Mesothelial cell of epicardium (in vitro differentiated cells): ENCODE measurements at places on chromosomes 4 and X. TPM values are rescaled to one million over a fixed set of nuclear protein-coding genes. Genes with fewer than 3 reads are reported as not detected.

GRCh38 chrX:13077168-13077567 lies 32.7 kb upstream of the FAM9C start:
- no peak overlapping the region for H3K4me3 ChIP-seq
- H3K36me3 ChIP-seq, result no peaks in the 10 kb centered on the region
- no peaks in the 10 kb centered on the region for H3K27me3 ChIP-seq

Gene GLRA3
- total RNA-seq, result 0.02 TPM in 1 of 3 replicates, not detected in the others

DNA sequence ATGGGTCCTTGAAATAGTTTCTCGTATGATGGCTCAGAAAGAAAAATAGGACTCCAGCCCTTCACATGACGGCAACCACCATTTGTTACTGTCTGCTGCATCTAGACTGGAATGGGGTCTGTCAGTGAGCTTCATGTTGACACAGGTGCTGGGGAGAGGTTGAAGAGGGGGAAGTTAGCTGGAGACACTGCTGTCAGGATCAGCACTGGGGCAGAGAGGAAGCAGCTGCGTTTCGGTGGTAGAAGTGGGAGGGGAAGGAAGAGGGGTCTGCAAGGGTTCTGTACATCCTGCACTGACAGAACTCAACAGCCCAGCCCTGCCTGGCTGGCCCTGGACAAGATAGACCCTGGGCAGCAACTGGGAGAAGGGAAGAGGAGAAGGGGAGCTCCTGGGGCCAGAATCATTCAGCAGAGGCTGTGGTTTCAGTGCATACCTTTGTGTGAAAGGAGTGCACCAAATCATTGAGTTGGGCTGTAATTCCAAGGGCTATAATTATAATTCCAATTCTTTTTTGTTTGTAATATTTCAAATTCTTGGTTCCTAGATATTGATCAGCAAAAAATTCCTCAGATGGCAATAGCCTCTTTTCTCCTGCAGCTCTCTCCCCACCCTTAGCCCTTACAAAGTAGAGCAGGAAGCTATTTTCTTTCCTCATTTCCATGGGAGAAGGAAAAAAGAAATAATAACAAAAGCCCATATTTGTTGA lies 119.4 kb upstream of the C1GALT1C1 start:
- H3K27ac ChIP-seq, result peak overlapping the region; percentile 75
- no peak overlapping the region for H3K4me3 ChIP-seq
- no peak for DNase-seq
- H3K36me3 ChIP-seq, result no peaks in the 10 kb centered on the region
- H3K27me3 ChIP-seq, result no peaks in the 10 kb centered on the region

- no peak overlapping the region for H3K4me3 ChIP-seq
- H3K36me3 ChIP-seq, result no peaks in the 10 kb centered on the region
- H3K27ac ChIP-seq, result no peak overlapping the region
- H3K27me3 ChIP-seq, result no peaks in the 10 kb centered on the region
- peaks cover 16% of the 10 kb centered on the region for H3K4me1 ChIP-seq
- DNase-seq, result no peak
Measured at GRCh38 chrX:13491061-13491460, 78.3 kb upstream of the EGFL6 start.

GRCh38 chr4:94477227-94477626 lies 25.5 kb downstream of the PDLIM5 start:
- H3K27me3 ChIP-seq, result no peaks in the 10 kb centered on the region
- peak overlapping the region; percentile 2 for H3K27ac ChIP-seq
- no peak for DNase-seq
- H3K36me3 ChIP-seq, result no peaks in the 10 kb centered on the region
- peaks cover 10% of the 10 kb centered on the region for H3K4me1 ChIP-seq

Gene PDCL2
- not detected in 3 replicates for total RNA-seq

DNA sequence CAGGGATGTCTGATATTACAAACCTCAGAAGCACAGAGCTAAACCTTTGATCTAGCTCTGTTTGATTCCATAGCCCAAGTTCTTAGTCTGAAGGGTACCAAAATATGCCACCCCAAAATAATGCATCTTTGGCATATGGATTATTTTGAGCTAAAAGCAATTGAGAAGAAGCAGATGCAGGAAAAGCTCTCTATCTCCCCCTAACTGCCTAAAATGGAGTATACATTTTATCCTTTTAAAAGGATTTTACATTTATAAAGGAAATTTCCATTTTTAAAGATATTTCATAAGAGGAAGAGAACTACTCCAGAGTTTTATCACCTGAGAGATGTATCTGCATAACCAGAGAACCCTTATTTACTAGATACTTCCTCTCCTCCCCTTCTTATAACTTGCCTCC lies 158.7 kb downstream of the ZNF674 start:
- H3K4me1 ChIP-seq, result no peaks in the 10 kb centered on the region
- no peaks in the 10 kb centered on the region for H3K36me3 ChIP-seq
- H3K27me3 ChIP-seq, result no peaks in the 10 kb centered on the region
- no peak for DNase-seq

Gene MAGED2
- 410 to 423 TPM (median 423 TPM) in 3 replicates for total RNA-seq

GRCh38 chr4:10584042-10584441 lies 100.5 kb downstream of the CLNK start:
- no peak for DNase-seq
- peak overlapping the region; percentile 62 for H3K27ac ChIP-seq
- no peaks in the 10 kb centered on the region for H3K36me3 ChIP-seq
- peak overlapping the region; percentile 9 for H3K4me3 ChIP-seq

DNA sequence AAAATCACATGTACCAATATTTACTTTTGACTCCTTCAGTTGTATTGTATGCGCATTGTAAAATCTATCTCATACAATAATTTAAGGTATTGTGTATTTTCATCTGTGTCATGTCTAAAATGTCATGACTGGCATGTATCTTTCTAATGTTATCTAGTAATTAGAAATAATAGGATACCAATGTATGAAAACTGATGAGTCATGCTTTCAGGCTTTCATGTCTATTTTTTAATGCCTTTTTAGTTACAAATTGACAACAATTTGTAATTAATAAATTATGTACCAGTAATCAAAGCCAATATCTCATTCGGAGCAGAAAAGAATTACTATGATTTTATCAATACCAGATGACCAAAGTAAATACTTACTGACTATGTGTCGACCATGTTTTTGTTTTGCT lies 107.7 kb downstream of the GALNTL6 start:
- H3K27ac ChIP-seq, result no peak overlapping the region
- H3K36me3 ChIP-seq, result no peaks in the 10 kb centered on the region
- H3K4me1 ChIP-seq, result no peaks in the 10 kb centered on the region
- H3K4me3 ChIP-seq, result no peak overlapping the region
- H3K27me3 ChIP-seq, result no peaks in the 10 kb centered on the region

DNA sequence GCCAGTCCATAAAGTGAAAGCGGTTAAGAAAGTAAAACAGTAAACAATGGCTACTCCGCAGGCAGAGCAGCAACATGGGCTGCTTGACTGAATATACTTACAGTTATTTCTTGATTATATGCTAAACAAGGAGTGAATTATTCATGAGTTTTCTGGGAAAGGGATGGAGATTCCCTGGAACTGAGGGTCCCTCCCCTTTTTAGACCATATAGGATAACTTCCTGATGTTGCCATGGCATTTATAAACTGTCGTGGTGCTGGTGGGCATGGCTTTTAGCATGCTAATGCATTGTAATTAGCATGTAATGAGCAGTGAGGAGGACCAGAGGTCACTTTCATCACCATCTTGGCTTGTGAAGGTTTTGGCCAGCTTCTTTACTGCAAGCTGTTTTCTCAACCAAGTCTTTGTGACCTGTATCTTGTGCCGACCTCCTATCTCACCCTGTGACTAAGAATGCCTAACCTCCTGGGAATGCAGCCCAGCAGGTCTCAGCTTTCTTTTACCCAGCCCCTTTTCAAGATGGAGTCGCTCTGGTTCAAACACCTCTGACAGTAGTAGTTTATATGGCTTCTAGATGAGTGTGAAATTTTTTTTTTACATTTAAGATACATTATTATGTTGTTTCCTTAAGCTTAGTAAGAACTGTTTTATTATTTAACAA lies 514.8 kb upstream of the TENM3 start:
- H3K27ac ChIP-seq, result no peak overlapping the region
- H3K4me1 ChIP-seq, result no peaks in the 10 kb centered on the region
- no peak overlapping the region for H3K4me3 ChIP-seq
- DNase-seq, result no peak
- H3K36me3 ChIP-seq, result peaks cover 5% of the 10 kb centered on the region

Gene DTHD1
- total RNA-seq, result not detected in 3 replicates

- no peaks in the 10 kb centered on the region for H3K27me3 ChIP-seq
- no peak for DNase-seq
- H3K27ac ChIP-seq, result no peak overlapping the region
Measured at GRCh38 chrX:149495573-149496071, 9.5 kb downstream of the IDS start.

GRCh38 chr4:17510582-17510981 lies 1.3 kb downstream of the QDPR start:
- peaks cover 13% of the 10 kb centered on the region for H3K4me1 ChIP-seq
- peaks cover 18% of the 10 kb centered on the region for H3K27me3 ChIP-seq
- H3K27ac ChIP-seq, result no peak overlapping the region
- H3K4me3 ChIP-seq, result peak overlapping the region; percentile 95
- no peak for DNase-seq

- H3K27me3 ChIP-seq, result no peaks in the 10 kb centered on the region
- DNase-seq, result peak; percentile 27
- no peaks in the 10 kb centered on the region for H3K36me3 ChIP-seq
Measured at GRCh38 chrX:140815868-140816267, 106.3 kb downstream of the LINC00632 start.
